ENCODE measurements at places on chromosomes 7 and 10.
A peak's percentile ranks its signal among the peaks of the same experiment; 100 is the strongest.

- DNase-seq, result peak; percentile 95
Measured at GRCh38 chr10:102776779-102777456, 33.2 kb downstream of the WBP1L start.

DNA sequence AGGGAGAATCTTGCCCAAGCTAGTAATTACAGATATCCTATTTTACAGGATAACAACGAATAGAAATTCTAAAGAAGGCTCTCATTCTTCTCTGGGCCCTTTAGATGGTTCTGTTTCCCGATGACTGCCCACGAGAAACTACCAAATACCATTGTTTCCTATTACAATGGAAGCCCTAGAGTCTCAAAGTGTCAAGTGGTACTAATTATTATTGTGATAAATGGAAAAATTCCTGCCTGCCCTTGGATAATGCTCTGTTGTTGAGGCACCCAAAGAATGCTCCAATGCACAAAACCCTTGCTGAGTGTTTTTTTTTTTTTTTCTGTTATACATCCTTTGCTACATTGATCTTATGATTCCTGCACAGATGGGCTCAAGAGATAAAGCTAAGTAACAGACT, 504.5 kb downstream of the XPNPEP1 start:
- no peak for DNase-seq

- no peak for DNase-seq
Measured at GRCh38 chr10:909831-910230, 21.7 kb downstream of the LARP4B start.

GRCh38 chr7:48097521-48098231, 8.6 kb downstream of the UPP1 start:
- peak; percentile 18 for DNase-seq
